Activated CD8-positive, alpha-beta memory T cell treated with anti-CD3 and anti-CD28 coated beads for 1 hour (primary cell): ENCODE measurements at places on chromosomes 7 and 10.

DNA sequence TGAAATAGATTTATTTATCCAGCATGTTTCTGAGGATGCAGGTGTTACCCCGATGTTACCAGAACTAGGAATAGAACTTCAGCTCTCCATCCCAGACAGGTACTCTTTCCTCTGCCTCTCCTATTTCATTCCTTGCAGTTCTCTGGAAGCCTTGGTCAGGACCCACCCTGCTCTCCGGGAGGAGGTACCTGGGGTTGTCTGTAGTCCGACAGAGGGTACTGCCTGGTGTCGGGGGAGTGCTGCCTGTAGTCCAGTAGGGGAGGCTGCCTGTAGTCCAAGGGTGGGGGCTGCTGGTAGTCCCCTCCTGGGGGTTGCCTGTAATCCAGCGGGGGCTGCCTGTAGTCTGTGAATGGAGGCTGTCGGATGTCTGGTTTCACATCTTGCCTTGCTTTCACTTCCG lies 328.4 kb downstream of the PHTF2 start:
- no peak for DNase-seq

DNA sequence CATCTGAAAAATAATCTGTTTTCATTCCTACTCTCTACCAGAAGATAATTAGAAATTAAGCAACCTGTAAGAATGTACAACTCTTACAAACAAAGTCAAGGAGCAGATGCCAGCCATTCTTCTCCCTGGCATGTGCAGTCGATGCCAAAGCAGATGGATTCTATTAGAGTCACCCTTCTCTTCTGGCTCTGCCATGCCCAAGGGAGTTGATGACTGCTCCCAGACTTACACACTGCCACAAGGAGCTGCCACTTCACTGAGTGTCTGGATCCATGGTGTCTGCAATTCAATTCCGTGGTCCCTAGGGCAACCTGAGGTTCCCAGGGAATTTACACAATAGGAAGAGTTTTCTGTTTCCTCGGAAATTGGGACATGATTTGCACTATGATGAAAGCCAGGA lies 89.1 kb upstream of the IFRD1 start:
- no peak for DNase-seq

- DNase-seq, result no peak
Measured at GRCh38 chr7:73851410-73852338, 9.3 kb upstream of the TMEM270 start.

- no peak for DNase-seq
Measured at GRCh38 chr7:154584352-154585252, 418.3 kb downstream of the PAXIP1 start.

DNA sequence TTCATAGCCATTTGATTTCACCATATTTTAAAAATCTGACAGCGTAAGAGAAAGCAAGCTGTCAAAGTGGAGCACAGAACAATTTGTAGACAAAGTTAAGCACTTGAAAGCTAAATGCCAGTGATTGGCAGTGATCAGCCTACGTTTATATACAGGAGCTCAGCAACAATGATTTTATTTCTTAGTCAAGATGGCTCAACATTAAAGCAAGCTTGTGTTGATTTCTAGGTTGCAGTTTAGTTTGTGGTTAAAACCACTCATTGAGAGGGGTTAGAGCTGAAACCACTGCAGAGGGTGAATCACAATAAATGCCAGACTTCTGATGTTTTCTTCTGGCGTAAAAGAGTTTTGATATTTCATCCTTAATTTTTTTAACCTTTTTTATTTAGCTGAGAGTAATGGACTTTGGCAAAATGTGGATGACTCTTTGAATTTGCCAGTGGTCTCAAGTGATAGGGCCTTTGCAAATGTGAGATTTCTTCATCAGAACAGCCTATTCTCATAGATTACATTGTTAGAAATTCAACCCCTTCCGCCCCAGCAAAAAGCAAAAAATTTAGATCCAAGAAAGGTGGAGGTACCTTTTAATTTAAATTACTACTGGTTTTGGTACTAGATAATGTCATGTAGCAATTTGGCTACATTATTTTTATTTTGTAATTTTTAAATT lies 73.8 kb downstream of the SHOC2 start:
- DNase-seq, result no peak

- DNase-seq, result no peak
Measured at GRCh38 chr10:10600004-10600403, 417.7 kb upstream of the CELF2 start.

GRCh38 chr10:79264942-79265341 lies 82.3 kb upstream of the PPIF start:
- DNase-seq, result no peak

DNA sequence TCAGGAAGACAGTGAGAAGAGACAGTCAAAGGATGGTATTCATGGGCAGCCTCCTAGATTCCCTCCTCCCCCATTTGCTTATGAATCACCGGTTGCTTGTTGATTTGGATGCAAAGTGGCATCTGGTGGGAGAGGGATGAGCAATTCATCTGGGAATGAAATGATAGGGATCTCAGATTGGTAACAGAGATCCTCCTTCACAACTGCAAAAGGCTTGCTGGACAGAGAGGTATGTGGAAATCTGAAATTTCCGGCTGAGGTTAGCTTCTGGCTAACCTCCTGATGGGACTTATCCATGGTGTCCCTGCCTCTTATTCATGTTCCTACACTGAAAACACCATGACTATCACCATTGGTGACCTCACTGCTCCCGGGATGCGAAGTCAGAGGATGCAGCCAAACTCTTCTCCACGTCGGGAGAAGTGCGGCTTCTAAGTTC lies 48.4 kb upstream of the PODXL start:
- DNase-seq, result no peak

DNA sequence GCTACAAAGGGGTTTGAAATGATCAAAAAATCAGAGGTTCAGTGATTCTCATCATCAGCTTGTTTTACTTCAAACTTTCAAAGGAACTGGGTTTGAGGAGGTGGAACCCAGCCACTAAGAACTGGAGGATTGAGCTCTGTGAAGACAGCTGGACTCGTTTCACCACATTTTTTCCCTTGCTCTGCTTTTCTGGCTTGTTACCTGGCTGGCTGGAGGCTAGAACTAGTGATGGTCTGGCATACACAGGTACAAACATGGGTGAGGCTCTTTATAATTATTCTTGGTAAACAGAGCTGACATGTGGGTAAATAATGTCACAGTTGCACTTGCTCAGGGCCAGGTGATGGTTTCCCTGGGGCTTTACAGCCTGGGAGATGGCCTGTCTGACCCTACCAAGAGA lies 352.5 kb downstream of the FGFR2 start:
- DNase-seq, result no peak
